ENCODE measurements at places on chromosomes 1 and 21.

DNA sequence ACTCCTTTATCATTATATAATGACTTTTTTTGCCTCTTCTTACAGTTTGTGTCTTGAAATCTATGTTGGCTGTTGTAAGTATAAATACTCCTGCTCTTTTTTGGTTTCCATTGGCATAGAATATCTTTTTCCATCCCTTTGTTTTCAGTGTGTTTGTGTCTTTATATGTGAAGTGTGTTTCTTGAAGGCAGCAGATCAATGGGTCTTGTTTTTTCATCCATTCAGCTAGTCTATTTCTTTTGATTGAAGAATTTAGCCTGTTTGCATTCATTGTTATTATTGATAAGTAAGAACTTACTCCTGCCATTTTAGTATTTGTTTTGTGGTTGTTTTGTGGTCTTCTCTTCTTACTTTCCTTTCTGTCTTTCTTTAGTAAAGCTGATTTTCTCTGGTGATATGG lies 322.8 kb downstream of the PLA2G4A start:
- no peak for DNase-seq

- DNase-seq: no peak
Measured at GRCh38 chr1:245111073-245111472, 43.7 kb upstream of the KIF26B start.

- DNase-seq: no peak
Measured at GRCh38 chr1:21629971-21630370, 39.2 kb downstream of the RAP1GAP start.

DNA sequence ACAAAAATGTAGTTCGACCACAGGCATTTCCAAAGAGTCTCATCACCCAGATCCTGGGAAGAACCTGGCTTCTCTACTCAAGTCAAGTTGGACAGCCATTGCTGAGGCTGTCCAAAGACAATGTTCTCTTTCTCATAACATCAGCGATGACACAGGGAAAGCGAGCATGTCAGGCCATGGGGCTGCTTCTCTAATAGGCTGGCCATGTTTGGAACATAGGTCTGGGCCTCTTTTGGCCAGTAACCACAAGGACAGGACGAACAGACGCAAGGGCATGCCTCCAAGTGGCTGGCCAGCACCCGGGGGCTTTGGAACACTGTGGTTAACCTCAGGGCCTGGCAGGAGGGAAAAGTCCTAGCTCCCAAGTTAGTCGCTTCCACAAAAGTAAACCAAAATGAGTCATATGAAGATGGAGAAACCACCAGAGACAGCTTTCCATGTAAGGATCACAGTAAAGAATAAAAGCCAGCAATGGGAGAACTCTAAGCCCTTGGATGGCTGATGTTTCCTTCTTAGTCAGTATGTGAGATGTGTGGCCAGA lies 80.6 kb upstream of the SLC44A3 start:
- peak; percentile 72 for DNase-seq

- DNase-seq: no peak
Measured at GRCh38 chr21:15306271-15306670, 241.5 kb upstream of the NRIP1 start.

GRCh38 chr1:23571465-23571864 lies 12.2 kb upstream of the ID3 start:
- no peak for DNase-seq
